Iris pigment epithelial cell (primary cell): ENCODE measurements at places on chromosomes 16 and 17.

GRCh38 chr17:10083864-10084263 is 114.5 kb downstream of the GAS7 start:
- DNase-seq = no peak

DNA sequence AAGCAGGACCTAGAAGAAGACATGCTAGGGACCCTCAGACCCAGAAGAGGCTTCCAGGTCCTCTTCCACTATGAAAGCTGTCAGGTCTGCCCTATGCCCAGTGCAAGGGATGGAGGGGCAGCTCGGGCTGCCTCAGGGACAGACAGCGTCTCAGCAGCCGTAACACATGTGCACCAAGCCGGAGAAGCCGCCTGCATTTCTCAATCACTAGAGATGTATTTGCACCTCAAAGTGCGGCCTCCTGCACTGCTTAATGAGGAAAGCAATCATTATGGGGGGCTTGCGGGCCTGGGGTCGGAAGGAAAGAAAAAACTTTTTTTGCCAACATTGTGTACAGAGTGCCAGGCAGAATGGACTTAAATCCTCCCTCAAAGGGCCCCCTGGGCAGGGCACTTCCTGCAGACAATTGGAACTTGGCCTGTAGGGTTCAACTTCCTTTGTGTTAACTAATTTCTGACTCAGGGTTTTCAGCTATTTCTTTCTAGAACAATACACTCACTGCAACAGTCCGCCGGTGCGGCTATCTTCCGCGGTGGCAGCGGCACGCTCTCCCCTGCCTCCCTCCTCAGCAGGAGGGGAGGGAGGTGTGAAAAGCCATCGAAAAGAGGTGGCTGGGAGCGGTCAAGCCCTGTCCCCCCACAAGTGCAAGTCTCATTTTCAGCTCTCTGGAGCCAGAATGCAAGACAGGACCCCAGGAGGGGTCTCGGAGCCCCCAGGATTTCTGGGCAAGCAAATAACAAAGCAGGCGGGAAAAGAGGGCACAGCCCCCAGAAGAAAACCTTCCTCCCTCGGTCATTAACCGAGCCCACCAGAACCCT is 101.2 kb downstream of the ZNF423 start:
- DNase-seq = peak; percentile 20

DNA sequence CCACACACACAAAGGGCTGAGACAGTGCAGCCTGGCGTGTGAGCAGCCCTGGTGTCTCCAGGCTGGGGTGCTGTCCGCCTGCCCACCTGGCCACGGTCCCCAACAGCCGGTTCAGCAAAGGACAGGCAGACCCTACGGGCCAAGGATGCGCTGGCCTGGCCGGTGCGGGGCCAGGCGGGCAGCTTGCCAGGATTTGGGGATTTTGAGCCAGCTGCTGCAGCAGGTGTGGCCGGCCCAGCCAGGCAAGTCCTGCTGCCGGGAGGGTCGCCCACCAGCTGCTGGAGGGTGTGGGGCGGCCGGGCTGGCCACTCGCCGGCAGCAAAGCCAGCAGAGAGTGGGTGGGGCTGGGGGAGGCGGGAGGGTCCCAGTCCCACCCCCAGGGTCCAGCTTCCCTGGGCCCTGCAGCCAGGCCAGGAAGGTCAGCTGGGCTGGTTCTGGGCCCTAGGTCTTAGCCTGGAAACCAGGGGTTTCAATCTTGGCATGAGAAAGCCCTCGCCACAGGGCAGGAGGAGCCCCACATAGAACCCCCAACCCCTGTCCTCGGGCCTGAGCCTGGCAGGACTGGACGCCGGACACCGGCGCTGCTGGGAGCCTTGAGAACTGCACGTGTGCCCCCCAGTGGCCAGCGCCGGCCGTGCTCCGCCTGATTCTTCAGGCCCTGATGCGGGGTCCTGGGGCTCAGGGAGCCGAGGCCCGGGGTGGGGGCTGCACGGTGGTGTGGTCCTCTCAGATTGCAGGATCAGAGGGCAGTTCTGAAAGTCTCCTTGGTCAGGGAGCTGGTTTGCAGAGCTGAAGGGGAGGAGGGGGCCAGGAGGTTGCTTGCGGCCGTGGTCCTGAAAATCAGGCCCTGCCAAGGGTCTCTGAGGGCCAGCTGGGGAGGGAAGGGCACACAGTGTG is 17.6 kb upstream of the SSTR5 start:
- DNase-seq = peak; percentile 49

GRCh38 chr16:70661534-70661917 is 15.2 kb downstream of the IL34 start:
- DNase-seq = no peak

DNA sequence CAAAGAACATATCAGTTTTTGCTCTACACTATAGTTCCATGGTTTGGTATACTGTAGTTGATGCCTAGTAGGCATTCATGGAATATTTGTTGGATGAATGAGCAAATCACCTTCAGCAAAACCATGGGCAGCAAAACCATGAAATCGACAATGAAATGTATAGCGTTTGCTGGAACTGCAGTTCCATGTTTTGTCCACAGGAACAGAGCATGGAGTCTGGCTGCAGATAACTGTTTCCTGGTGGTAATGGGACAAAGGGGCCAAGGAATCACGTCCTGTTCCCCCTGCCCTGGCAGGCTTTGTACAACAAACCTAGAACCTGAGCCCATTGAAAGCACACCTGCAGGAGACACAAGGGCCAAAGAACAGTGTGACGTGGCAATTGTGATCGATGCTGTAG is 101.1 kb downstream of the USP31 start:
- no peak for DNase-seq

- DNase-seq = peak; percentile 65
Observed at GRCh38 chr16:31868691-31869167, 4.9 kb upstream of the ZNF267 start.

DNA sequence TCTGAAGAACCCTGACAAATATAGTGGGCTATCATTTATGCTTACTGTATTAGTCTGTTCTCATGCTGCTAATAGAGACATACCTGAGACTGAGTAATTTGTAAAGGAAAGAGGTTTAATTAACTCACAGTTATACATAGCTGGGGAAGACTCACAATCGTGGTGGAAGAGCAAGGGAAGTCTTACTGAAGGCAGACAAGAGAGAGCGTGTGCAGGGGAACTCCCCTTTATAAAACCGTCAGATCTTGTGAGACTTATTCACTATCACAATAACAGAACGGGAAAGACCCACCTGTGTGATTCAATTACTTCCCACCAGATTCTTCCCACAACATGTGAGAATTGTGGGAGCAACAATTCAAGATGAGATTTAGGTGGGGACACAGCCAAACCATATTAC is 526.8 kb upstream of the GOT2 start:
- DNase-seq = no peak

GRCh38 chr16:57083485-57084126 is 8.8 kb upstream of the CPNE2 start:
- DNase-seq = no peak

DNA sequence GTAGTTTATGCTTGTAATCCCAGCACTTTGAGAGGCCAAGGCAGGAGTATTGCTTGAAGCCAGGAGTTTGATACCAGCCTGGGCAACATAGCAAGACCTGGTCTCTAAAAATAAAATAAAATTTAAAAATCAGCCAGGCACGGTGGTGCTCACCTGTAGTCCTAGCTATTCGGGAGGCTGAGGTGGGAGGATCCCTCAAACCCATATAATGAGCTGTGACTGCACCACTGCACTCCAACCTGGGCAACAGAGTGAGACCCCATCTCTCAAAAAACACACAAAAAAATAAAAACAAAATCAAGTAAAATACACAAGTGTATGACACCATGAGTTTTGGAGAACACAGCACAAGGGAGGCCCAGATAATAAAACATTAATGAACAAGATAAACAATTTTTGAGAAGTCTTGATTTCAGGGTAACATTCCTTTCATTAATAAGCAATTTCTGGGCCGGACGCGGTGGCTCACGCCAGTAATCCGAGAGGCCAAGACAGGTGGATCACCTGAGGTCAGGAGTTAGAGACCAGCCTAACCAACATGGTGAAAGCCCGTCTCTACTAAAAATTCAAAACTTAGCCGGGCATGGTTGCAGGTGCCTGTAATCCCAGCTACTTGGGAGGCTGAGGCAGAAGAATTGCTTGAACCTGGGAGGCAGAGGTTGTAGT is 17.9 kb downstream of the PRPSAP1 start:
- no peak for DNase-seq

- no peak for DNase-seq
Observed at GRCh38 chr16:19132255-19132654, 18.5 kb downstream of the ITPRIPL2 start.
